ENCODE measurements at places on chromosomes 4 and X. TPM values are rescaled to one million over a fixed set of nuclear protein-coding genes. Genes with fewer than 3 reads are reported as not detected.

DNA sequence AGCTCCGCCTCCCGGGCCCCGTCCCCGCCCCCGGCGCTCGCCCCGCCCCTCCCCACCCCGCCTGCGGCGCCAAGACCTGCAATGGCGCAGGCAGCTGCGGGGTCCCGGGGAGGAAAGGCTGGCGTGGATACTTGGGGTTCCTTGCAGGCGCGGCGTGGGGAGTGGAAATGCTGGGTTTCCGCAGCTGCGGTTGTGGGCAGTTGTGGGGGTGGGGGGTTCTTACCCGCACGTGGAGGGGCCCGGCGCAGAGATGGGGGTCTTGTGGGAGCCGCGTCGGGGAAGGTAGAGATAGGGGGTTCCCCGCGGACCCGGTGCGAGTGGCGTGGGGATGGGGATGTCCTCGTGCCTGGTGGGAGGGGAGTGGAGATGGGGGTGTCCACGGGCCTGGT is 680 bp upstream of the ASMTL start:
- H3K4me3 ChIP-seq: peak overlapping the region; percentile 96
- no peak for DNase-seq
- no peaks in the 10 kb centered on the region for H3K27me3 ChIP-seq
- no peaks in the 10 kb centered on the region for H3K36me3 ChIP-seq

Gene PIN4
- 12.0 TPM for total RNA-seq

- H3K27me3 ChIP-seq: no peaks in the 10 kb centered on the region
- no peak overlapping the region for H3K4me3 ChIP-seq
- no peaks in the 10 kb centered on the region for H3K4me1 ChIP-seq
- no peak overlapping the region for H3K27ac ChIP-seq
- no peak for DNase-seq
- H3K36me3 ChIP-seq: no peaks in the 10 kb centered on the region
These were observed 282.5 kb downstream of the KLHL13 start for GRCh38 chrX:117834076-117834475.

DNA sequence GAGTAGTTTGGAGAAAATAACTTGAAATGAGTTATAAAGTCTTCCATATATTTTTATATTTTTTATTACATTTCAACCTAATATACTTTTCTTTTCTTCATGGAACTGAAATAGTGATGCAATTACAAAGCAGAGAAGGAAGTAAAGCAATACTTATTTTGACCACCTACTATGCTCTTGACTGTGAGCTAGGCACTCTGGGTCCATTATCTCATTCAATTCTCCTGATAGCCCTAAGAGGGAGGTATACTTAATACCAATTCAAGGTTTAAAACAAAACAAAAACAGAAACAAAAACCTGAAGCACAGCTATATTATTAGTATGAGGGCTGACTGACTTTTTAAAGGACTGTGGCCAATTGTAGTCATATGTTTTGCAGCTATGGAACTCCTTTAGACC is 193.5 kb downstream of the MAD2L1 start:
- no peak for DNase-seq
- H3K27ac ChIP-seq: no peak overlapping the region
- H3K36me3 ChIP-seq: no peaks in the 10 kb centered on the region
- no peaks in the 10 kb centered on the region for H3K4me1 ChIP-seq

DNA sequence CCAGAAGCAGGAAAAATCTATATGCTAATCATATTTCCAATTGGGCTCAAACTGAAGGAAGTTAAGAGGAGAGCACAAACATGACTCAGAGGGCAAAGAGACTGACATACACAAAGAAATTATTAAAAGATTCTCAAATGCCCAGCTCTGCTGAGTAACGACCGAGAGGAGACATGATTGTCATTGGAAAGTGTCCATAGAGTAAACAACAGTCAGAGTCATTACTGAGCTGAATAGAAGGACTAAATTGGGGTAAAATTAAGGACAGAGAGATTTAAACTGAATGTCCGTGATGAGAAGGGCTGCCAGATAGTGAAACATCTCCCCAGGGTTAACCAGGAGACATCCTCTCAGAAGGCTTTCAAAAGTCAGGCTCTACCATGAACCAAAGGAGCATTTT is 111.2 kb upstream of the GALNT7 start:
- H3K4me1 ChIP-seq: peaks cover 12% of the 10 kb centered on the region
- DNase-seq: no peak
- H3K36me3 ChIP-seq: no peaks in the 10 kb centered on the region
- no peak overlapping the region for H3K27ac ChIP-seq
- no peaks in the 10 kb centered on the region for H3K27me3 ChIP-seq

Gene PROM1
- not detected for total RNA-seq

DNA sequence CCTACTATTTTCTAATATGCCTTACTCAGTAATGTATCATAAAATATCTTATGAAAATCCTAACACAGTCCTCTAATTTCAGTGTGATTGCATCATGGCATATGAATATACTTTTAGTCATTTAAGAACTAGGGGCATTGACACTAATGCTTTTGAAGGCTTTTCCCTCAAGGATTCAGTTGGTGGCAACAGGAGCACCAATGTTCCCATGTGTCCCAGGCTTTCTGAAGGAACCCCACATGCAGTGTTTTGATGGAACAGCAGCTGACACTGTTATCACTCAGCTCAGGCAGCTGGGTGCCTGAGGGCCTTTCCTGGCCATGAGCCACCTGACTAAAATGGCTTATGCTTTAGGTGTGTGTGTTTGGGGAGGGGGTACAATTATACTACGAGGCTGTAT is 348.3 kb downstream of the ARHGAP24 start:
- H3K4me3 ChIP-seq: no peak overlapping the region
- H3K27me3 ChIP-seq: no peaks in the 10 kb centered on the region
- no peak overlapping the region for H3K27ac ChIP-seq
- H3K36me3 ChIP-seq: no peaks in the 10 kb centered on the region

Gene DMRTC1
- total RNA-seq: 2.2 TPM

DNA sequence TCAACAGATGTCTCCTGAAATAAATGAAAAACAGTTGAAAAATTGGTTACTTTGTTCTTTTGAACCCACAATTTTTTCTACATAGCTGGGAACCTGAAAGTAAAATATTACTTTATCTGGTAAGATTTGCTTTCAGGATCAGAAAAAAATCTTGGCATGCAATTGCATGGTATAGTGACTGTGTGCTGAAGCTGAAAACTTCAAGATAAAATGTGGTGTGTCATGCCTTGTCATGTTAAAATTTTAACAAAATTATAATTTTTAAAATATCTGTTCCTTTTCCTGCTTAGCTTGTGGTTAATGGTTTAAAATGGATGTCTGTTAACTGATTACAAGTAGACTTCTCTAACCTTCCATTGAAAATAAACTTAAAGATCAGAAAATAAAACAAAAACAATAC is 904.8 kb downstream of the PDHA2 start:
- no peaks in the 10 kb centered on the region for H3K27me3 ChIP-seq
- H3K4me1 ChIP-seq: no peaks in the 10 kb centered on the region
- no peak overlapping the region for H3K27ac ChIP-seq
- DNase-seq: no peak

Gene SSX4B
- total RNA-seq: not detected

- H3K4me1 ChIP-seq: peaks cover 9% of the 10 kb centered on the region
- no peak overlapping the region for H3K4me3 ChIP-seq
- H3K27me3 ChIP-seq: no peaks in the 10 kb centered on the region
- peak overlapping the region; percentile 65 for H3K27ac ChIP-seq
These were observed 6.9 kb upstream of the HAND2 start for GRCh38 chr4:173536808-173537429.

DNA sequence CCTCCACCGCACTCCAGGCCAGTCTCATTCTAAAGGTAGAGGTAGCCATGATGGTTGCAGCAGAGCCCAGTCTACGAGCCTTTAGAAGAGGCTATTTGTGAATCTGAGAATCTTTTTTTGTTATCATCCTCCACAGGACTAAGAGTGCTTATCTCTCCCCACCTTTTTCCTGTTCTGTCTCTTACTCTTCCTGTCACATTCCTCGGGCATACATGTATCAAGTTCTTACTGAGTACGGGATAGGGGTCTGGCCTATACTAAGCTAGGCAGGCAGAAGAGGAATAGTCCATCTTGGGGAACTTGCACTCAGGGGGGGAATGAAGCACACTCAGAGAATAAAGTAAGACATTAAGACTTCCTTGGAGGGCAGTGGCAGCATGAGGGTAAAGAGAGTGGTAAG is 25.7 kb downstream of the LAS1L start:
- H3K4me1 ChIP-seq: no peaks in the 10 kb centered on the region
- H3K36me3 ChIP-seq: no peaks in the 10 kb centered on the region
- H3K27me3 ChIP-seq: no peaks in the 10 kb centered on the region
- no peak for DNase-seq

Gene USP17L5
- total RNA-seq: not detected

Gene MGARP
- total RNA-seq: 2.2 TPM

GRCh38 chr4:158670975-158671664 is 567 bp downstream of the C4orf46 start:
- peak overlapping the region; percentile 82 for H3K4me3 ChIP-seq
- peak overlapping the region; percentile 97 for H3K27ac ChIP-seq
- no peaks in the 10 kb centered on the region for H3K36me3 ChIP-seq

DNA sequence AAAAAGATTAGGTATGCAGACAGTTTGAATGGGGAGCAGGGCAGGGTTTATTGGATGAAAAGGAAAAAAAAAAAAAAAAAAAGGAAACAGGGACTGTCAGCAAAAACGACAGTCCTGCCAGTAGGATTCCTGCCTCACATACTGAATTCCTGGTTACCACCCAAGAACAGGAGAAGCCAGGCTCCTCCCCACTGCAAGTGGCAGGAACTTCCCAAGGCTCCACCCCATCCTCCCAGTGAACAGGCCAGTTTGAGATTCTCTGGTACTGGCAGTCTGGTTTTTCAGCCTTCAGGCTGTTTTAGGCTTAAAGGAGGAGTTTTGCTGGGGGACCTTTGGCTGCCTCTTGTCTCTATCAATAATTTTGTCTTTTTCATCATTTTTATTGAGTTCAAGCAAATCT is 360.0 kb upstream of the CXorf51A start:
- H3K4me3 ChIP-seq: no peak overlapping the region
- no peak for DNase-seq
- H3K27ac ChIP-seq: no peak overlapping the region
- H3K36me3 ChIP-seq: no peaks in the 10 kb centered on the region
- no peaks in the 10 kb centered on the region for H3K27me3 ChIP-seq
- no peaks in the 10 kb centered on the region for H3K4me1 ChIP-seq

Gene NMU
- total RNA-seq: 8.1 TPM

Gene ARHGAP36
- total RNA-seq: 2.0 TPM

GRCh38 chr4:125060376-125060775 is 254.4 kb upstream of the FAT4 start:
- no peak for DNase-seq
- no peaks in the 10 kb centered on the region for H3K36me3 ChIP-seq
- no peaks in the 10 kb centered on the region for H3K27me3 ChIP-seq
- no peak overlapping the region for H3K27ac ChIP-seq

Gene NPY1R
- 16.7 TPM for total RNA-seq

Gene FMR1NB
- not detected for total RNA-seq

DNA sequence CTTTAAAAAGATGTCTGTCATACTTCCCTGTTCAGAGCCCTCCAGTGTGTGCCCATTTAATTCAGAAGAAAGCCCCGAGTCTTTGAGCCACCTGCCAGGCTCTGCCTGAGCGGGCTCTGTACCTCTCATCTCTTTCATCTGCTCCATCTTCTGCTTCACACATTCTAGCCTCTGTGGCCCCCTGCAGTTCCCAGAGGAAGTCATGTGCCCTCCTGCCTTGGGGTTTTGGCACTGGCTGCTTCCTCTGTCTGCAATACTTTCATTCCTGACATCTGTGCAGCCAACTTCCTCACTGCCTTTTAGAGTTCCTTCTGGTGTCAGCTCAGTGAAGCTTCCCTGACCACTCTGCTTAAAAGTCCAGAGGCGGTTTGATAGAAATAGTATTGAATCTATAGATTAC is 6.2 kb upstream of the STK32B start:
- no peak overlapping the region for H3K27ac ChIP-seq
- no peaks in the 10 kb centered on the region for H3K36me3 ChIP-seq
- no peaks in the 10 kb centered on the region for H3K27me3 ChIP-seq

Gene GNRHR
- not detected for total RNA-seq

Gene ZNF732
- 0.98 TPM for total RNA-seq

DNA sequence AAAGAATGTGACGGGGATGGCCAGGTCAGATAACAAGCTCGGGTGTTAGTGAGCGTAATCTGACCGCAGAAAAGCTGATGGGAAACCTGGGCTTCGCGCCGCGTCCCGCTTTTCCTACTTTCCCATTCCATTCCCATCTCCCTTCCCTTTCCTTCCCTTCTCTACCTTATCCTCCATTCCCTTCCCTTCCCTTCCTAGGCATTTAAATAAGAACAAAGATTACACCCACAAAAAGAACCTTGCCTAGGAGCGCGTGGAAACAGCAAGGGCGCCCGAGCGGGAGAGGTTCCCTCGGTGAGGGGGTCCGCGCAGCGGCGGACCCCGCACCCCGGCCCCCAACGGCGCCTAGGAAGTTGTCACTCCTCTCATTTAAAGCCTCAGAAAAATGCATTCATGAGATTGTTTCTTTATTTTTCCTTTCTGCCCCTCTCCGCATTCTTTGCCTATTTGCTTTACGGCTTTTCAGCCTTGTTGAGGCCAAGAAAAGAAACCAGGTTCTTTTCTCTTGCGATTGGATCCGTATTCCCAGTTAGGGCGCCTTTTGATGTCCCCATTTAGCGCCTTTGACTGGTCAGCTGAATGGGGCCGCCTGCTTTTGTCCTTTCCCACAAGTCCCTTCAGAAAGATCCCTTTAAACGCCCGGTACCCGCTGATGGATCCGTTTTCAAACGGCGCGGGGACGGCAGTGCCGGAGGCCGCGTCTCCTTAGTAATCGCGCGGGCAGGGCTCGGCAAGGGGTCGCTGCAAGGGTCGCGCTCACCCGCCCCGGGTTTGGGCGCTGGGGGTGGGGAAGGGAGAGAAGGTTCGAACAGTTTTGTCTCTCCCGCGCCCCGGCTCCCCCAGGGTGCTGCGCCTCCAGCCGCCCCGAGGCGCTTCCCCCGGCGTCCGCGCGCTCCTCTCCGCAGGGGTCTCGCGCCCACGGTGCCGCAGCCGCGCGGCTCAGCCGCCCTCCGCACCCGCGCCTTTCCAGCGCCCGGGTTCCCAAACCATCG is 54.1 kb upstream of the TMEM33 start:
- H3K4me3 ChIP-seq: peak overlapping the region; percentile 17
- H3K36me3 ChIP-seq: no peaks in the 10 kb centered on the region
- no peak overlapping the region for H3K27ac ChIP-seq
- peaks cover 27% of the 10 kb centered on the region for H3K4me1 ChIP-seq
- H3K27me3 ChIP-seq: peaks cover 15% of the 10 kb centered on the region

GRCh38 chr4:67571975-67572374 is 13.4 kb downstream of the STAP1 start:
- H3K4me1 ChIP-seq: no peaks in the 10 kb centered on the region
- H3K36me3 ChIP-seq: no peaks in the 10 kb centered on the region
- no peak overlapping the region for H3K4me3 ChIP-seq
- H3K27me3 ChIP-seq: no peaks in the 10 kb centered on the region

GRCh38 chrX:140355429-140355828 is 149.4 kb downstream of the SOX3 start:
- DNase-seq: no peak
- H3K27me3 ChIP-seq: no peaks in the 10 kb centered on the region
- no peak overlapping the region for H3K4me3 ChIP-seq
- no peaks in the 10 kb centered on the region for H3K36me3 ChIP-seq
- no peak overlapping the region for H3K27ac ChIP-seq

GRCh38 chr4:53730031-53730805 is 138.9 kb upstream of the LNX1 start:
- no peak overlapping the region for H3K27ac ChIP-seq
- DNase-seq: no peak
- H3K4me3 ChIP-seq: no peak overlapping the region
- no peaks in the 10 kb centered on the region for H3K36me3 ChIP-seq
- no peaks in the 10 kb centered on the region for H3K27me3 ChIP-seq
- no peaks in the 10 kb centered on the region for H3K4me1 ChIP-seq

Gene UCP1
- total RNA-seq: not detected

All from vagina (tissue), 2 donors.